Upper lobe of right lung (tissue), 1 donor: ENCODE measurements at places on chromosomes 3 and 15.

- DNase-seq: no peak
Observed at GRCh38 chr3:171206283-171206682, 179.8 kb upstream of the SLC2A2 start.

GRCh38 chr15:79296583-79296982, 14.1 kb downstream of the ANKRD34C start:
- no peak for DNase-seq

GRCh38 chr3:193744822-193745684, 152.0 kb downstream of the OPA1 start:
- no peak for DNase-seq

GRCh38 chr3:171155122-171155700, 128.7 kb upstream of the SLC2A2 start:
- no peak for DNase-seq

DNA sequence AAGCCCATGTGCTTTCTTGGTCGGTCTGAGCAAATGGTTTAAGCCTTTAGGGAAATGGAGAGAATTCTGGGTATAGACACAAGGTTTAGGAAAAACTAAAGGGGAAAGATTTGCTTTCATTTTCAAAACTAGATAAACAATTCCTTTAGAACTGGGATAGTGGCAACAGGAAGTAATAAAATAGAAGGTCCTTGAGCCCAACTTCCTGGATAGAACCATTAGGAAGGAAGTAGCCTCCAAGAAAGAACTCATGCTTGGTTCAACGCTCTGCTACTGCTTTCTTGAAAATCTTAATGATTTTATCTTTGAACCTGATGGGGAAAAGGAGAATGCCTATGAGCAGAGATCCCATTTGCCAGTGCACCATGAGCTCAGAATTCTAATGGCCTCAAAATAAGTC, 147.0 kb upstream of the THRB start:
- DNase-seq: no peak

DNA sequence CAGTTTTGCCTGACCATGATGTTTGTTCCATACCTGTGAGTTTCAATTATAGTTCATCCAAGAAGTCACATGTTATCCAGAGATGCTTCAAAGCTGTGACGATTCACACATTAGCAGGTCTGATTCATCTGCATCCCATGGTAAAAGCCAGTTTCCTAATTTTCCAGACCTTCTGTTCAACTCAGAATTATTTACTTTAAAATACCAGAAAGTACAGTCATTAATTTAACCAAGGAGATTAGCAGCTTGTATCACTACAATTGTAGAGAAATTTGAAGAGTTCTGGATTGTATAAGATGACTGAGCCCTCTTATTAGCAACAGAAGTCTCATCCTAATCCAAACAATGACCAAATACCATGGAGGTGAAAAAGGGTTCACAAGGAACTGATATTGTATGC, 76.1 kb upstream of the THBS1 start:
- no peak for DNase-seq

DNA sequence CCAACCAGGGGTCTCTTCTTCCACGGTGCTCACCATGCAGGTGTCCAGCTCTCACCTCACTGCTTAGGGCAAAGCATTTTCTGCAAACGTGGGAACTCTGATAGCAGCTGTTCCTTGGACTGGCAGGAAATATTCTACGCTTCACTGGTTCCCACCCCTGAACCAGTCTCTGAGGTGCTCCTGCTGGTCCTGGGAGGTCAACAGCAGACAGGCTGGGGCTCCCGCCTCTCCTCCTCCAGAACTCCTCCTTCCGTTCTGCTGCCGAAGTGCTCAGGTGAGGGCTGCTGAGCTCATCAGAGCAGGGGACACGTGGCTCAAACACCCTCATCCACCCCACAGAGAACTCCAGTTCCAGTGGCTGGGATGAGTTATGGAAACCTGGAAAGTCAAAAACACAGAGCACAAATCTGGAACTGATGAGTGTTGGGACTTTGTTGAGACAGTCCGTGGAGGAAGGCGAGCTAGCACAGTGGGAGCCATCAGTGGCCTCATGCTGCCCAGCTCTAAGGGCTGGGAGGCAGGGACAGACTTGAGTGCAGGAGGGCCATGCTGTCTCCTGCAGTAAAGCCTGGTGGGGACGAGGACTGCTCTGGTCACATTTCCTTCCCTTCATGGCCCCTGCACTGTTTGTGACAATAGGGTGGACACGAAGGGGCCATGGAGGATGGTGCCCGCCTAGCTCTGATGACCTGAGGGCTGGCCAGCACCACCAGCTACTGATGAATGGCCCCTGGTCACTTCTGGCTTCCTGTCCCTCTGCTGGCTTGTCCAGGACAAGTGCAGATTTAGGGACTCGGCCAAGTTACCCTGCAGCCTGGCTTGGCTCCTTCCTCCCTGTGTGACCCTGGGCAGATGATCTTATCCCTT, 137.8 kb downstream of the KLF13 start:
- peak; percentile 46 for DNase-seq

DNA sequence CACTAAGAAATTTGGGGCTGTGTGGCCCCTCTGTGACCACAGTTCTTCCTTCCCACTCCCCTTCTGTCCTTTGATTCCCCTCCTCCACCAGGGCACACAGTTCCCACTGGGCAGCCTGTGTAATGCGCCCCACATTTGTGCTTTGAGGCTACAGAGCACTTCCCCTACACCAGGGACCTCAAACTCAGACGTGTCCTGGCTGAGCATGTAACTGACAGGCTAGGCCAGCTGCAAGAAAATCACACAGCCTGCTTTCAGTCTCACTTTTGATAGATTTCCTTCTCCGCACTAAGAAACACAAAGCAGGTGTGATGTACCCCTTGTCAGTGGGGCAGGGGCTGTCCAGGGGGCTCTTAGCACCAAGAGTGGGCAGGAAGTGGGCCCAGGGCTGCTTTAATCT, 29.6 kb downstream of the PRKCD start:
- DNase-seq: no peak

DNA sequence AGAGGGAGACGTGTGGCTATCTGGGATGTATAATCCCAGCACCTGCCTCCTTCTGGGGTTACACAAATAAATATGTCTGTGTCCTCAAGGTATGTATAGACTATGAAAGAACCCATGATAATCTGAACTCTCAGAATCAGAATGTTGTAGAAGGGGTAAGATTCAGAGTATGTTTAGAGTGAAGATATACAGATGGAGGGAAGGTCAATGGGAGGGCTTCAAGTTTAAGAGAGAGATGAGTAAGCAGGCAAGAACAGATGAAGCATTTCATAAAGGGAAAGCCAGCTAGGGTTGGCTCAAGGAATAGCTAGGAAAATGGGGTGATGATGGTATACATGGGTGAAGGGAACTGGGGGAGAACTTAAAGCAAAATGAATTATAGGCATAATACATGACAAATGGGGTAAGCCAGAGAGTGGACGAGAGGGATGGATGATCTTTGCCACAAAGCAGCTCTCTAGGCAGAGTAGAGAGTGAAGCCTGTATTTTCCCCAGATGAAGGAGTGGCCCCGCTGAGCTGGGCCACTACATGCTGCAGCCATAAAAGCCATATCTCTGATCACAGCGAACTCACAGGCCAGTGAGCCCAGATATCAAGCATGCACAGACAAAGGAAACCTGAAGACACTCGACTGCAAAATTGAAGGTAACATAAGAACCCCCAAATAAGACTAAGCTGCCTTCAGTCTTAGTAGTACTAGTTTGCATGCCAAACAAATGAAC, 15.9 kb upstream of the ZBTB38 start:
- no peak for DNase-seq

- no peak for DNase-seq
Observed at GRCh38 chr3:183546625-183547024, 8.9 kb downstream of the KLHL6 start.

- no peak for DNase-seq
Observed at GRCh38 chr15:70494517-70494851, 268.9 kb downstream of the UACA start.

DNA sequence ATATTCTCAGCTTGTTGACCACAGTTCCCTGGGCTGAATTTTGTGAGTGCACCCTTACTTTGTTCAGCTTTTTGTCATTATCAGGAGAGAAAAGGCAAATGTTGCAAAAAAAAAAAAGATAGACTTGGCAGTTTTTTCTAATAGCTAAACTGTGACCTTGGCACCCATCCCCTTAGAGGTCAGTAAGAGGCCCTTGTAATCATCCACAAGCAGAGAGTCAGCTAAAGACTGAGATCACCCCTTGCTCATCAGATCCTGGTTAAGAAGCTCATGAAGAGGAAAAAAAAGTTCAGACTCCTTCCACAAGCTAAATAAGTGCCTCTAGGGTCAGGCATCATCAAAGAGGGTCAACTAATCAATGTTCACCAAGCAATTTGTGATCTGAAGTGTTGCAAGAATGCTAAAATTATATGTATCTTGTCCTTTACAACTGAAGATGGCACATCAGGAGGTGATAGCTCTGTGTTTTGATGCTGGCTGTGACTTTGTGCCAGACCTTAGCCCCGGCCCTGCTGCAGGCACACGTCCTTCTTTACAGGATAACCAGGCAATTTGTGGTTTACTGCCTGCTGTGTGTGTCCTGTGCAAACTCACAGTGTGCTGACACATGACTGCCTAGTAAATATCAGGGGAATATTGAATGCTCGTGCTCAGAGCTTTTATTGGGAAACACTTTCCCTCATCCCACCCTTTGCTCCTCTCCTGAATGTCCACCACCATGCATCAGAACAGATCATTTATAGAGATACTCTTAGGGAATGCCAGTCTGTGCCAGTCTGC, 262.9 kb downstream of the IL5RA start:
- DNase-seq: no peak

- no peak for DNase-seq
Observed at GRCh38 chr15:88511161-88511560, 35.3 kb downstream of the DET1 start.

- DNase-seq: no peak
Observed at GRCh38 chr3:117165601-117166051, 456.0 kb downstream of the TUSC7 start.

- DNase-seq: no peak
Observed at GRCh38 chr3:89198591-89198990, 91.2 kb downstream of the EPHA3 start.

DNA sequence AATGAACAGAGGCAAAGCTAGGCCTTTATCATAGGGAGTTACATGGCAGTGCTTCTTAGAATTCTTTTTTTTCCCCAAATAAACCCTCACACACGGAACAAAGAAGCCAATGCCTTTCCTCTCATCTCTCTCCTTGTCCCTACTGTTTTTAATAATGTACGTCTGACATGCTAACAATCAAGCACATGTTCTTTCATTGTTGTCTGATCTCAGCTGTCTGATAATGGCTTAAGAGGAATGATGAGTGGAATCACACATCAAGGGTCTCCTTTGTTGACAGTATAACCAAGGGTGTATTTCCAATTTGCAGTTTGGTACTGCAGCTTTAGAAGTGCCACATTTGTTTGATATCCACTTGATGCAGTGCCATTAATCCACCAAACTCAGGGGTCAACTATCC, 34.8 kb upstream of the EPHA3 start:
- no peak for DNase-seq

GRCh38 chr15:100628746-100629145, 26.4 kb downstream of the ASB7 start:
- no peak for DNase-seq

DNA sequence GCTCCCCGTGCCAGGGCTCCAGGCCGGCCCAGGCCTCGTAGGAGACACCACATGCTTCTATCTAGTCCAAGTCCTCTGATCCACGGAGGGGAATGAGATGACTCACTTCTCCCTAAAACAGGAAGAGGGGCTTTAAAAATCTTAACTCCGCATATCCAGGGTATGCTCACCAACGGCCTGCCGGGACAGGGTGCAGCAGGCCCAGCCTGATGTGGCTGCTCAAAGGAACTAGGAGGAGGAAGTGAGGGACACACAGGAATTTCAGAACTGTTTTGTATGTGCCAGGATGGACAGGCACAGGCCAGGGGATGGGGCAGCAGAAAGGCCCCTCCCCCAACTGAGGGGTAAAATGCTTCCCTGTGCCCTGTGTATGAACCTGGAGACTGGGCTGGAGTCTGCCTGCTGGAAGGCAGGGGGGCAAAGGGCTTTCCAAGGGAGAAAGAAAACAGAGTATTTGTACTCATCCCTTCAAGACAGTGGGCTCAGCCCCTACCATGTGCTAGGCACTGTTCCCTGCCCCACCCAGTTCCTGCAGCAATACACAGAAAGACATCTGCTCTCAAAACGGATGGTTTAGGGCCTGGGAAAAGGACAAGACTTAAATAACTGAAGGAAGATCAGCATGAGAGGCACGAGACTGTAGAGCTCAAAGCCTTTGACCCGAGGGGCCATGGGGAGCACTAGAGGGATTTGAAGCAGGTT, 22.1 kb downstream of the CHDH start:
- DNase-seq: no peak

DNA sequence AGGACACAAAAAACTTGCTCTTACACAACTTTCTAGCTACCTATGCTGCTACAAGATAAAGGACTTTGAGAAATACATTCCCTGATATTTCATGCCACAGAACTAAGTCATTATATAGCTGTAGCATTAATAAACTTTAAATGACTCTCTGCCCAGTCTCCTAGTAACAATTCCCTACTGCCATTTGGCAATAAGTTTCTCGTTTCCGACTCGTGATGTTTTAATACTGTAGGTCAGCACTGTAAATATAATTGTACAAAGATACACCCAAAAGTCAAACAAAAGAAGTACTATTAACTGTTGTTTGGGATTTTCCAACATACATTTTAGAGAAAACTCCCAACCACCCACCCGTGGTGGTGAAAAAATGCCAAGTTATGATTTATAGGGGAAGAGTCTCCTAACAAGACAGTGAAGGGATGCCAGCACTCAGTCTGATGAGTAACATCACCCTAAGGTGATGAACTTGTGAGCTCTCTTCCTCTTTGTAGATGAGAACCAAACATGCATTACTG, 132.2 kb downstream of the DUT start:
- no peak for DNase-seq

GRCh38 chr3:124785973-124786372, 55.7 kb downstream of the UMPS start:
- no peak for DNase-seq

GRCh38 chr3:183980403-183980802, 37.3 kb downstream of the ABCC5 start:
- DNase-seq: no peak

GRCh38 chr3:100775669-100776068, 66.4 kb downstream of the TFG start:
- DNase-seq: no peak

DNA sequence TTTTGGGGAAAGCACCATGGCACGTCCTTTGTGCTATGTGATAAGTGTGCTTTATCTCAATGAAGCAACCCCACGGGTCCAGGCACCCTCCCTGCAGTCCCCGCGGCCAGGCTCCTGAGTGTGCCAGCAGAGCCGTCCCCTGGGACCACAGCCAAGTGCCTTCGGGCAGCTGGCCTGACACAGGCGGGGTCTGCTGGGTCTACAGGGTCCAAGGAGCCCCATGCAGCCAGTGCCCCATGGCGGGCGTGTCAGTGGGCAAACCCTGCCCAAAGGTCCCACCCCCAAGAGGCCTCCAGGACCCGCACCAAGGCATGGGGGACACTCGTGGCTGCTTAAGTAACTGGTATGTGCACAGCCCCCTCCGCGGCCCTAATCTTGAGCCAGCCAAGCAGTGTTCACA, 35.3 kb downstream of the KLHL25 start:
- DNase-seq: no peak
